Inflammatory macrophage treated with lipopolysaccharide for 4 hours (primary cell): ENCODE measurements at places on chromosomes 6 and 20.

- DNase-seq, result no peak
These were observed 3.5 kb downstream of the ZFAND3 start for GRCh38 chr6:37822851-37823682.

DNA sequence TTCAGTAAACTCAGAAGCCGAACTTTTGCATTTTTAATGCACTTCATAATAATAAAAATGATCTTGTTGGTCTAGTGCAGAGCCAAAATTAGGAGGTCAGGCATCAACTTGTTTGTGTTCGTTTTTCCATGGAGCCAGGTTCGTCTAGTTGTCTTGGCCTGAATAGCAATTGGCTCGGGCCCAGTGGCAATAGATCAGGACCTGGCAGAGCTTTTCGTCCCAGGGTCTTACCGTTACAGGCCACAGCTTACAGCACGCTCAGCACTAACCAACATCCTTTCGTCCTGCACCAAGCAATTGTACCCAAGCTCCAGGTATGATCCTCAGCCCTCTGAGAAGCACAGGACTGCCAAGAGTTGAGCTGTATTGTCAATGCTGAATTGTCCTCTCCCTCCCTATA, 240.5 kb upstream of the PLN start:
- no peak for DNase-seq

DNA sequence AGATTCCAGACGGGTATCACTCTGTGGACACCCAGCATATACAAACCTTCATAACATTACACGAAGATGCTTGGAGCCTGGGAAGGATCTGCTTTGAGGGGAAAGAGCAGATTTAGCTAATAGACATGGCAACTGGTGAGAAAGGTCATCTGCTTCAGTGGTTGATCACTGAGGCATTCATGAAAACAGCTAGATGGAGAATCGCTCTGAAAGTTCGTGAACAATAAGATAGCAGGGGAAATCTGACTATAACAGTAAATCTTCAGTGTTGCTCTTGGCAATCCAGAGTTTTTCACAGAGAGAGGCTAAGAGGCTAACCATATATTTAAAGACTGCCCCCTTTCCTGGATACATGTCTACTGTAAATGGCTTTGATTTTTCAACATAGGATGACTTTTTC, 245.3 kb downstream of the FARS2 start:
- DNase-seq, result no peak

DNA sequence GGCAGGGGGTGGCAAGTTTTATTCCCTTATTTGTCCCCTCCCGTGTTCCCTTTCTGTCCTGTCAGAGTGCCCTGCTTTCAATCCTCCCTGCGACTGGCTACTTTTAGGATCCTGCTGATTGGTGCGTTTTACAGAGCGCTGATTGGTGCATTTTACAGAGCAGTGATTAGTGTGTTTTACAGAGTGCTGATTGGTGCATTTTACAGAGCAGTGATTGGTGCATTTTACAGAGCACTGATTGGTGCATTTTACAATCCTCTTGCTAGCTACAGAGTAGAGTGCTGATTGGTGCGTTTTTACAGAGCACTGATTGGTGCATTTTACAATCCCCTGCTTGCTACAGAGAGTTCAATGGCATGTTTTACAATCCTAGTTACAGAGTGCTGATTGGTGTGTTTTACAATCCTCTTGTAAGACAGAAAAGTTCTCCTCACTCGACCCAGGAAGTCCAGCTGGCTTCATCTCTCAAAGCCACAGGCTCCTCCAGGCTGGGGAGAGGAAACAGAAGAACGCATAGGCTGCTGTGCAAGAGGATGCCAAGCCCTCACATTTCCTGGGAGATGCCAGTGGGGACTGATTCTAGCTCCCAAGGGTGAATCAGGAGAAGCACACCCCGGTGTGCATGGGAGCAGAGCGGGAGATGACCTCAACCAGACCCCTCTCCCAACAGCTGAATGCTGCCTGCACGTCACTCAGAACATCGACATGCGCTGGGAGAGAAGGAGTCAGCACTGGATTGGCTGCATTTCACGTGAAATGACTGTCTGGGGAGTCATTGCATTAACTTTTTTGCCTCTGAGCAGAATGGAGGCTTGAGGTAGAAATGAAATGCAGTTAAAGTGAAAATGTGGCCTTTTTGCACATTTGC, 48.3 kb upstream of the SLC22A23 start:
- no peak for DNase-seq

GRCh38 chr20:3728876-3729275, 3.6 kb upstream of the HSPA12B start:
- no peak for DNase-seq
